ENCODE measurements at places on chromosomes 7 and 10.

DNA sequence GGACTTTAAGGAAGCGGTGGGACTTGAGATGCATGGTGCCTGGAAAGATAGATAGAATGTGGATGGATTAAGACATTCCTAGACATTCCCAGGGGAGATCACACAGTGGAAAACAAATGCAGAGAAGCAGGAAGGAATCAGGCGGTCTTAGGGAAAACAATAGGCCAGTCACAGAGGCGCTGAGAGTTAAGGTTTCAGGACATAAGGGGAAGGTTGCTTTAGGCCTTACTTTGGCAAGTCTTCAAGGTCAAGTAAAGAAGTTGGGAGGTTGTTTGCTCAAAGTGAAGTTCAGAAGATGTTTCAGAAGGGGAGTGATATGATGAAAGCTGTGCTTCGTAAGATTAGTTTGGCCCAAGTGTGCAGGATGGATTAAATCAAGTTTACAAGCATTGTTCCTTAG lies 109.4 kb downstream of the SUGCT start:
- DNase-seq = no peak

- DNase-seq = no peak
Observed at GRCh38 chr10:21888959-21889358, 114.6 kb downstream of the DNAJC1 start.

- no peak for DNase-seq
Observed at GRCh38 chr10:104809288-104810090, 168.4 kb downstream of the SORCS3 start.

- DNase-seq = no peak
Observed at GRCh38 chr10:82867056-82867455, 992.1 kb downstream of the NRG3 start.

- DNase-seq = no peak
Observed at GRCh38 chr10:60679388-60679990, 98.8 kb upstream of the CDK1 start.

DNA sequence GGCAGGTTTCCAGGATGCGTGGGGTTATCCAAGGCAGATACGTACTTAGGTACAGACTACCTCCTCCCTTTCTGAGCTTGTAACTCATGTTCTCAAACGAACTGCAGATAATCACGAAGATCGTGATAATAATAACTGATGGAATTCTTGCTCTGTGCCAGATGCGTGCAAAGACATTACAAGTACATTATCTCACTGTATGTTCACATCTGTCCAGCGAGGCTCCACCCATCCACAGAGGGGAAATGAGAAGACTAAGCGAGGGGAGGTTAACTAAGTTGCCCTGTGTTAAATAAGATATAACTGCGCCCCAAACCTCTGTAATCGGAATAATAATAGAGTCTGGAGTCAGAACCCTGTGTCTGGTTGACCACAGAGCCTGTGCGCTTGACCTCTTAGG lies 1.9 kb downstream of the GALNT17 start:
- no peak for DNase-seq

DNA sequence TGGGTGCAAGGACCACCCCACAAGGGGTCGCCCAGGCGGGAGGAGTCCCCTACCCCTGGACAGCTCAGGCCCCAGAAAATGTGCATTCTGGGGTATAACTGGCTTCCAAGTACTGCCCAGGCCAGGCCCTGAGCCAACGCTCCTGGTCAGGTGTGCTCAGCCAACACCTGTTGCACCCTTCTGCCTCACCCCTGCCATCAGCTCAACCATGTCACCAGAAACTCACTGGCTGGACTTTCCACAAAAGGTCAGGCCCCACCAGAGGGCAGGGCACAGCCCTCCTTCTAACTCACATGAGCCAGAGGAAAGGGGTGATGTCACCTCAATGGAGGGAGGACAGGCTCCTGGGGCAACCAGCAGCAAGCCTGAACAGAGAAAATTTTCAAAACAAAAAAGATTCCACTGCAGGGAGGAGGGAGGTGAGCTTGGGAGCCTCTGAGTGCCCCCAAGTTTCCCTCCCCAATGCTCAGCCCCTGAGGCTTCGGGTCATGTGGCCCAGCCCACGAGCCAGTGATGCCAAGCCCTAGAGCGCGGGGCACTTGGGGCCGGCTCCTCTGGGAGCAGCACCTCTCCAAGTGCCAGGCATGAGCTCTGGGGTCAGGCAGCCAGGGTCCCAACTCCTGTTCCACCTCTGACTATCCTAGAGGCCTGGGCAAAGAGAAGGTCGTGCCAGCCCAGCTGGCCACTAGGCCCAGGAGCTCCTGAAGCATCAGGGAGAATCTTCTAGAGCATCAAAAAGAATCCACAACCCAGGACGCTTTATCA lies 2.2 kb downstream of the OGDHL start:
- DNase-seq = no peak

- DNase-seq = no peak
Observed at GRCh38 chr7:69334701-69335100, 263.6 kb upstream of the AUTS2 start.

- DNase-seq = peak; percentile 7
Observed at GRCh38 chr7:64775289-64775688, 18.9 kb upstream of the ZNF138 start.

DNA sequence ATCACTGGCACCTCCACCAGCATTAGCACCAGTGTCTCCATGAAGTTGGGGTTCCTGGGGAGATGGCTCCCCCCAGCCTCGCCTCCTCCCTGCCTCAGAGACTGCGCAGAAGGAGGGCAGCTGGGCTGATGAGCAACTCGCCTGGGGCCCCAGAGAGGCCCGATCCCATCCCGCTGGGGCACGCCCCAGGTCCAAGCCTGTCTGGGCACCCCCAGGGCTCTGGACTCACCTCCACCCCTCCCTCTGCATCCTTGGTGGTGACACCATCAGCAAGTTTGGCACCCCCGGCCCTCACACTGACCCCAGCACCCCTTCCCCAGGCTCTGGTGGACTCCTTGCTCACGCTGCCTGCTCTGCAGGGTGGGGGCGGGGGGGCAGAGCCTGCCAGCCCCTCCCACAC lies 89.5 kb downstream of the LHPP start:
- DNase-seq = no peak

- no peak for DNase-seq
Observed at GRCh38 chr7:27546610-27547009, 116.1 kb downstream of the HIBADH start.

DNA sequence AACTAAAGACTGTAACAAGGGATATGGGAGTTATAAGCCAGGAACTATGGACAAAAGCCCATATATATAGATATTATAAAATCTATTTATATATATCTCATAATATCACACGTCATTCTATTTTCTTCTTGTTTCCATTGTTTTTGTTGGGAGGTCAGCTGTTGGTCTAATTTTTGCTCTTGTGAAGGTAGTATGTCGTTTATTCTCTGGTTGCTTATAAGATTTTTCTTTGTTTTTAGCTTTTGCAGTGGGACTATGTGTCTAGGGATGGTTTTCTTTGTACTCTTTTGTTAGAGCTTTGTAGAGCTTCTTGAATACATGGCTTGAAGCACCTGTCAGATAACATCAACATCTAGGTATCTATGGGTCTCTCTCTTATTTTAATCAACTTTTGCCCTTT lies 14.0 kb downstream of the ARL4A start:
- no peak for DNase-seq

DNA sequence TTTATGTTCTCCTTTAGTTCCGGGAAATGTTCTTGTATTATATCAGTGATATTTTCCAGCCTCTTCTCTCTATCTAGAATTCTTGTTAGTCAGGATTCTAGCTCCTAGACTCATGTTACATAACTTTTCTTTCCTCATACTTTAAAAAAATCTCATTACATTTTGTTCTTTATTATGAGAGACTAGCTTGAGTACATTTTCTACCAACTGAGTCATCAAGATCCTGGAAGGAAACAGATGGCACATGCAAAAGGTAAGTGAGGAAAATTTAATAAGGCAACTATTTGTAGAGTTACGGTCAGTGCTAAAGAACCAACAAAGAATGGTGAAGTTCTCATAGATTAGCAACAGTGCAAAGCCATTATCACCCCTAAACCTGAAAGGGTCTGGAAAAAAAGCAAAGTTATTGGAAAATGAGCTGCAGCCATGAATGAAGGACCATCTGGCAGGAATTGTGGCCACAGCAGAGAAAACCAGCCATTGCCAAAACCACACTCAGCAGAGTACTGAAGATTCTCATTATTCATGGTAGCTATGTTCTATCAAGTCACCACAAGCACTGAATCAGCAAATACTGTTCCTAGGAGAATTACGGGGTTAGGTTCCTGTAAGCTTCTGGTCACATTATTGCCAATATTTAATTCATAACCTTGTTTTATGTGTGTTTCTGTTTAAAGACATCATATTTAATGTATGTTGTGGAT lies 98.3 kb upstream of the C7orf33 start:
- DNase-seq = no peak

GRCh38 chr7:134287916-134288659 lies 28.6 kb downstream of the SLC35B4 start:
- no peak for DNase-seq

DNA sequence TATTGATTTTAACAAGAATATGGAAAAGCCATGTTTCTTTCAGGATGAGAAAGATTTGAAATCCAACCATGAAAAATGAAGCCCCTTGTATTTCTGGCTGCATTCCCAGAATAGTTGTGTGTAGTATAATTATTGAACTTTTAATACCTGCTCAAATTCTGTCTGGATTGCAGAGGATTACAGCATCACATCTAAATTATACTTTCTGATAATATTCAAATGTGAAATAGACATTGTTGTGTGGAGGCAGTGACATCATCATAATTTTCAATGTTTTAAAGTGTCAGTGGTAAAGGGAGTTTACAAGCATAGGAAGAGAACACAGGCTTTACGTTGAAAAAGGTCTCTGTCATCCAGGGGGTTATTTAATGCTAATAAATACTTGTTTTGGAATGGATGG lies 93.4 kb downstream of the POLL start:
- no peak for DNase-seq

DNA sequence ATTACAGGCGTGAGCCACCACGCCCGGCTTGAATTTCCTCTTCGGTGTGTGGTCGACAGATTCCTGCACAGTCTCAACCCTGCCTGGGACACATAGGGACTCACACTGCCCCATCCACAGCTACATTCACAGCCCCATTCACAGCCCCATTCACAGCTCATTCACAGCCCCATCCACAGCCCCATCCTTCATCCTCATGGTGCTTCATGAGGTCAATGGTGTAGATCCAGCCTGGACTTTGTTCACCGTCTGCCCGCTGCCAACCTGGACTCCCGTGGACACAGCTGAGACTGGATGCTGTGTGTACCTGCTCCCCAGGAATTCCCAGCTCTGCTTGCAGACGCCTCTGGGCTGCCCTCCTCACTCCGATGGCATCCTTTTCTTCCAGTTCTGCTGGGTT lies 5.2 kb downstream of the IDI2 start:
- DNase-seq = no peak

- no peak for DNase-seq
Observed at GRCh38 chr10:129713659-129714265, 246.7 kb downstream of the MGMT start.

GRCh38 chr7:128168667-128169210 lies 72.3 kb upstream of the LEP start:
- DNase-seq = no peak
